ENCODE measurements at places on chromosomes 7 and 10. TPM values are rescaled to one million over a fixed set of nuclear protein-coding genes. Genes with fewer than 3 reads are reported as not detected.

DNA sequence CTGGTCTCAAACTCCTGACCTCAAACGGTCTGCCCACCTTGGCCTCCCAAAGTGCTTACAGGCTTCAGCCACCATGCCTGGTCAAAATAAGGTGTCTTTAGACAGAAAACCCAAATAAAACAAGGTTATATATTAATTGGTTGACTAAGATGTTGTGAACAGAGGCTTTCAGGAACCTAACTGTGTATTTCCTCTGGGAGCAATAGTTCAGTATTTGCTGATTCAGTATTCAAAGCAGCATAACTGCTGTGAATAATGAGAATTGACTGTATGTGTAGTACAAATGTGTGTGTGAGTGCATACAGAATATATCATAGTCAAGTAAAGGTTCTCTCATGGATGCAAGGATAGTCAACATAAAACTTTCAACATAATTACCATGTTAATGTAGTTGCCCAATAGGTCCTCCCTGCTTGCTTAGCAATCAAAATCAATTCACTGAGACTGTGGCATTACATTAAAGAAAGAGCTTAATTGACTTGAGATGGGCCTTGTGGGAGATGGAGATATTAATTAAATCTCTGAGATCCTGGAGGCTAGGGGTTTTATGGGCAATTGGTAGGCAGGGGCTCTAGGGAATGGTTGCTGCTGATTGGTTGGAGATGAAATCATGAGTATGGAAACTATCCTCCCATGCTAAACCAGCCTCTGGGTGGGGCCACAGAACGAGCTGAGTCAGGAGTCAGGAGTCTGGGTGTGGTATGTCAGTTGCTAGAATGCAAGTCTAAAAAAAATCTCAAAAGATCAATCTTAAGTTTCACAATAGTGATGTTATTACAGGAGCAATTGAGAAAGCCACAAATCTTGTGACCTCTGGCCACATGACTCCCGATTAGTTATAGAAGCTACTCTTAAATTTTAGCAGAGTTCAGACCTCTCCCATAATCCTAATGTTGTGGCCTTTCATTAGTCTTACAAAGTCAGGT lies 162.7 kb downstream of the AKR1D1 start:
- no peak overlapping the region for H3K27ac ChIP-seq
- H3K4me3 ChIP-seq = no peak overlapping the region
- H3K27me3 ChIP-seq = no peaks in the 10 kb centered on the region
- no peaks in the 10 kb centered on the region for H3K36me3 ChIP-seq
- no peak for DNase-seq

GRCh38 chr7:65471587-65471986 lies 97.9 kb downstream of the ZNF92 start:
- no peaks in the 10 kb centered on the region for H3K36me3 ChIP-seq
- no peak overlapping the region for H3K4me3 ChIP-seq
- H3K4me1 ChIP-seq = no peaks in the 10 kb centered on the region
- H3K27me3 ChIP-seq = no peaks in the 10 kb centered on the region
- H3K27ac ChIP-seq = no peak overlapping the region
- DNase-seq = no peak

GRCh38 chr10:123800289-123800688 lies 91.3 kb downstream of the CPXM2 start:
- no peak overlapping the region for H3K4me3 ChIP-seq
- no peaks in the 10 kb centered on the region for H3K4me1 ChIP-seq
- H3K27me3 ChIP-seq = no peaks in the 10 kb centered on the region
- no peaks in the 10 kb centered on the region for H3K36me3 ChIP-seq

GRCh38 chr7:33881316-33881715 lies 24.0 kb upstream of the BMPER start:
- H3K27ac ChIP-seq = no peak overlapping the region
- DNase-seq = no peak
- H3K4me3 ChIP-seq = no peak overlapping the region
- no peaks in the 10 kb centered on the region for H3K27me3 ChIP-seq

GRCh38 chr10:78556705-78557432 lies 511.9 kb upstream of the ZMIZ1 start:
- H3K4me3 ChIP-seq = no peak overlapping the region
- DNase-seq = no peak
- H3K27ac ChIP-seq = no peak overlapping the region

GRCh38 chr7:92517631-92518030 lies 10.7 kb downstream of the PEX1 start:
- no peaks in the 10 kb centered on the region for H3K4me1 ChIP-seq
- H3K27ac ChIP-seq = no peak overlapping the region
- H3K27me3 ChIP-seq = no peaks in the 10 kb centered on the region

GRCh38 chr10:6786579-6787031 lies 206.5 kb upstream of the PRKCQ start:
- H3K4me1 ChIP-seq = no peaks in the 10 kb centered on the region
- no peak overlapping the region for H3K4me3 ChIP-seq
- no peaks in the 10 kb centered on the region for H3K27me3 ChIP-seq
- no peaks in the 10 kb centered on the region for H3K36me3 ChIP-seq
- no peak overlapping the region for H3K27ac ChIP-seq
- DNase-seq = peak; percentile 81

GRCh38 chr10:66737241-66737640 lies 188.6 kb upstream of the LRRTM3 start:
- no peak for DNase-seq
- no peak overlapping the region for H3K27ac ChIP-seq
- no peaks in the 10 kb centered on the region for H3K4me1 ChIP-seq
- no peaks in the 10 kb centered on the region for H3K36me3 ChIP-seq

GRCh38 chr10:50326757-50327701 lies 75.7 kb upstream of the ASAH2 start:
- H3K36me3 ChIP-seq = no peaks in the 10 kb centered on the region
- no peaks in the 10 kb centered on the region for H3K27me3 ChIP-seq
- H3K4me1 ChIP-seq = no peaks in the 10 kb centered on the region
- H3K4me3 ChIP-seq = no peak overlapping the region
- H3K27ac ChIP-seq = no peak overlapping the region

DNA sequence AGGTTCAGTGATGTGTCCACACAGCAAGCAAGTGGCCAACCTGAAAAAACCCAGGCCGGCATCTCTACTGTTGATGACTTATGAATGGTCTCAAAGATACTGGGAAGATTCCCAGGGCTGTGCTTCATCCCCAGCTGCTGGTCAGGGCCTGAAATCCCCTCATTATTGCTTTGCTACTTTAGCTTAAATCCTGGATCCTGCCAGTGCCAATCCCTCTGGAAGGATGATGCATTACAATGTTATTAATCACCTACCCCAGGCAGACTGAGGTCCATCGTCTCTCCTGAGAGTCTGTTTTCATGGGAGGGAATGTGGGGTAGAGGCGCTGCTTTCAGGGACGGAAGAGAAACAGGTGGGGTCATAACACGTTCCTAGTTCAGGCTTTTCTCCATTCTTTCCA lies 371.6 kb downstream of the RPS24 start:
- H3K4me1 ChIP-seq = peaks cover 6% of the 10 kb centered on the region
- no peak overlapping the region for H3K4me3 ChIP-seq
- DNase-seq = no peak
- H3K27ac ChIP-seq = no peak overlapping the region
- H3K27me3 ChIP-seq = no peaks in the 10 kb centered on the region

DNA sequence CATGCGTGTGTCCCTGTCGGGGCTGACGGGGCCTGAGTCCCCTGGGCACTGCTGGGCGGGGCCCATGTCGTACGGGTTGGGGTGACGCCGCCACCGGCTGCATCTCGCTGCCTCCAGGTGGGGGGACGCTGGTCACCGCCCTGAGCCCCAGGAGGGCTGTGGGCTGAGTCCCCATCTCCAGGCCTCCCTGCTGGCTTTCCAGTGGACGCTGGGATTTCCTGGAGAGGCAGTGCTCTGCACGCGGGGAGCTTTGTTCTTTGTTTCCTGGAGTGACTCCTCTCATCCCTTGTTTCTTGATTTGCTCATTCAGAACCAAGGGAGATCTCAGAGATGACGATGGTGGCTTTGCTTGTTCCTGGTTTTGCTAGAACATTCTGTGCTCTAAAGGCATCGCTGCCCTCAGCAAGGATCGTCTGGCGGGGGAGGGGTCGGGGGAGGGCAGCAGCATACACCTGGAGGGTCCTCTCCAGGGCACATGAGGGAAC lies 21.0 kb downstream of the PWWP2B start:
- H3K27me3 ChIP-seq = no peaks in the 10 kb centered on the region
- no peak overlapping the region for H3K4me3 ChIP-seq
- no peaks in the 10 kb centered on the region for H3K36me3 ChIP-seq
- H3K27ac ChIP-seq = peak overlapping the region; percentile 82
- no peak for DNase-seq
- peaks cover 61% of the 10 kb centered on the region for H3K4me1 ChIP-seq

DNA sequence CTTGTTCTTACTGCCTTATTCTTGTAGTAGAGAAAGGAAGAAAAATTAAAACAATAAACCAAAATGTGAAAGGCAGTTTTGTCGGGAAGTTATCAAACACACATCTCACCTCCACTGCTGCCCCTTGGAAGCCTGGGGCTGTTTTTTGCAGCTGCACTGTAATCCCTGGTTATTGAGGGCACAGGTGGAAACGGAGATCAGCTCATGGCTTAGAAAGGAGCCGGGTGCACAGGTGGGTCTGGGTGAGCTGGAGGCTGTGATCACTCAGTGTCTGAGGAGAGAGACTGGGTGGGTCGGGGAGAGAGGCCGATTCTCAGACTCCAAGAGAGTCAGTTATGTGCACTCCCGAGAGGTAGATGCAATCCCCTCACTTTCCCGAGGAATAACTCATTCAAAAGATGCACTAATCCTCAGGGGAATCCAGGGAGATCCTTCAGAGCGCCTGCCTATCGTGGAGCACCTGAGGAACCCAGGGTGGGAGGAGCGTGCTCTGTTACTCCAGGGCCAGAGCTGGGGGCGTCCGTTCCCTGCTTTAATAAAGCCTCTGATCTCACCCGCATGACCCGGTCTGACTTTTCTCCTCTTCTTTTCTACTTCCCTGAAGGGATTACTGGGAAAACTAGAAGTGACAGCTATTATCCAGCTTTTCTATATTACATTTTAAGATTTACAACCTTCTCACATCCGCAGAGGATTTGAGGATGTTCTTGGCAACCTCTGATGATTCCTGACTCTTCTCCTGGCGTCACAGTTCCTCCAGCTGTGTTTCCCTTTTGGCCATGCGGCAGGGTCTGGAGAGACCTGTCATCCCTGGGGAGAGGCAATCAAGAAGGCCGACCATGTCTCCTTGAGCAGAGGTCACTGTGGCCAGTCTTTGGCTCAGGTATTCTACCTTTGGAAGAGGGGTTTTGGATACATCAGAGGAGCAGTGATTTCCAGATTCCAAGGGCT lies 82.1 kb downstream of the CAMK1D start:
- no peak for DNase-seq
- H3K4me1 ChIP-seq = no peaks in the 10 kb centered on the region
- H3K27ac ChIP-seq = no peak overlapping the region
- H3K36me3 ChIP-seq = no peaks in the 10 kb centered on the region
- no peaks in the 10 kb centered on the region for H3K27me3 ChIP-seq

DNA sequence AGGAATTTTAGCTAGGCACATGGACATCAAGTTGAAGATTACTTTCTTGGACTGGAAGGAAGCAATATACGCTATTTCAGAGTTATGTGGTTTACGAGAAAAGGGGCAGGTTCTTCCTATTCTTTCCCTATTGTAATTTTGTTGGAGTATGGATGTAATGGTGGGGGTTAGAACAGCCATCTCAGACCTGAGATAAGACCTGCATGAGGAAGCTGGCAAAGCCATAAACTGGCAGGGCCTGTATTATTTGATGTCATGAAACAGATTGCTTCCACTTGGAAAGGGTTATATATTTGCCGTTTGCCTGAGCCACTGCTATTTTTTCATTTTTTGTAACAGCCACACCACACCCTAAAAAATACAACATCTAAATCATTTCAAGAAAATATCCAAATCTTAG lies 220.5 kb upstream of the MAGI2 start:
- no peaks in the 10 kb centered on the region for H3K4me1 ChIP-seq
- H3K4me3 ChIP-seq = no peak overlapping the region
- H3K27me3 ChIP-seq = no peaks in the 10 kb centered on the region
- no peak overlapping the region for H3K27ac ChIP-seq

- H3K27me3 ChIP-seq = no peaks in the 10 kb centered on the region
- H3K27ac ChIP-seq = no peak overlapping the region
- peaks cover 10% of the 10 kb centered on the region for H3K36me3 ChIP-seq
- H3K4me3 ChIP-seq = no peak overlapping the region
These were observed 14.0 kb downstream of the DNAJB12 start for GRCh38 chr10:72340510-72341261.

DNA sequence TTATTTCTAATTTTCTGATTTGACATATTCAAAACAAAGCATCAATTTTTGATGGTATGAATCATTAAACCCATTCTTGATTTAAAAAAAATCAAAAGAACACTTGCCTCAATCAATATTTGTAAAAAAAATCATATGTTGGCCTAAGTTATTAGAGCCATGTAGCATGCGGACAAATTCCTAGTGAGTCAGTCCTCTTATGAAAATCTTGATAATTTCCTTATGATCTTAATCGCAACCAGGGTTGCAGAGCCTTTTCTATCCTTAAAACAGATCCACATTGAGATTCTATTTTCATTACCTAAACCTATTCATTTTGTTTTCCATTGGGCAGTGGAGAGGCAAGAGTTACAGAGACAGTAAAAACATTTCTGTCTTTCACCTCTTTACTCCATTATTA lies 203.2 kb downstream of the ARL4A start:
- no peaks in the 10 kb centered on the region for H3K4me1 ChIP-seq
- no peak for DNase-seq
- H3K36me3 ChIP-seq = no peaks in the 10 kb centered on the region
- H3K27me3 ChIP-seq = no peaks in the 10 kb centered on the region
- no peak overlapping the region for H3K27ac ChIP-seq

DNA sequence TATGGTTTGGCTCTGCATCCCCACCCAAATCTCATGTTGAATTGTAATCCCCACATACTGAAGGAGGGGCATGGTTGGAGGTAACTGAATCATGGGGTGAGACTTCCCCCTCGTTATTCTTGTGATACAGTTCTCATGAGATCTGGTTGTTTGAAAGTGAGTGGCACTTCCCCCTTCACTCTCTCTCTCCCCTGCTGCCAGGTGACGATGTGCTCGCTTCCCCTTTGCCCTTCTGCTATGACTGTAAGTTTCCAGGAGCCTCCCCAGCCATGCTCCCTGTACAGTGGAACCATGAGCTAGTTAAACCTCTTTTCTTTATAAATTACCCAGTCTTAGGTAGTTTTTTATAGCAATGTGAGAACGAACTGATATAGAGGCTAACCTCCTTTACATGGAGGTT lies 16.6 kb downstream of the PLPP4 start:
- H3K36me3 ChIP-seq = no peaks in the 10 kb centered on the region
- H3K4me3 ChIP-seq = no peak overlapping the region
- DNase-seq = no peak
- H3K27ac ChIP-seq = no peak overlapping the region
- H3K4me1 ChIP-seq = no peaks in the 10 kb centered on the region
- H3K27me3 ChIP-seq = no peaks in the 10 kb centered on the region

The C10orf53 gene
- not detected for total RNA-seq

The CCDC186 gene
- total RNA-seq = 34.2 TPM

The GARIN1A gene
- 2.5 TPM for total RNA-seq

The CRHR2 gene
- total RNA-seq = not detected
